ENCODE measurements at places on chromosomes 1 and 21.

- DNase-seq: no peak
These were observed 15.6 kb upstream of the C1orf174 start for GRCh38 chr1:3915551-3916121.

- DNase-seq: no peak
These were observed 14.4 kb downstream of the NOC2L start for GRCh38 chr1:944341-945325.

DNA sequence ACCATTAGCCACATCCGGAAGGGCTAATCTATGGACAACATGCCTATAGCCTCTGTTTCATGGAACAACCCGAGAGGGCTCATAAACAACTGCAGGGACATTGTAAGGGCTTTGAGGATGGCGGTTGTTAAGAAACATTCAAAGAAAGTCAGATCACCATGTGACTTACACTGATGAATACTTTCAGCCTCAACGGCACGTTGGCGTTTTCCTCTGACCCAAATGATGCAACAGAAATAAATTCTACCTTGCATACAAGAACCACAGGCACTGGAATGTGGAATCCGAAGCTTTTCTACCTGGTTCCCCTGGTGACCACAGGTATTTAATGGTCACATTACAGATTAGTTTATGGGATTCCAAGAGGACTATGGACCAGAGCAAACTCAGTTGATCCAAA lies 107.0 kb downstream of the CLIC6 start:
- DNase-seq: no peak

DNA sequence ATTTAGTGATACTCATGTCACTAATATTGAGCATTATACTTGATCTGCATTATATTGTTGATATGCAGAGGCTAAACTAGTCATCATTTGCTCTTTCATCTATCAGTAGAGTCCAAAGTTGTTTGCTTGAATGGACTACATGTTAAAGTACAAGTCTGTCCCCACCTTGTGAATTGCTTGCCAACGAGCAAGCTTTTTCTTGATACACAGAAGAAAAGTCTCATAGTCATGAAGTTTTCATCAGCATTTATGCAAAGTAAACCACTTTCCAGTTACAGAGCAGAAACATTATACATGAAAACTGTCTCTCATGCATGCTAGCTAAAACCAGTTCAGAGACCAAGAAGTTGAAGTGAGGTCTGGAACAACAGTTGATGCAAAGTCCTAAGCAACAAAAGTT lies 13.0 kb downstream of the SFPQ start:
- DNase-seq: no peak

GRCh38 chr1:58857680-58858673 lies 74.1 kb upstream of the JUN start:
- DNase-seq: no peak

DNA sequence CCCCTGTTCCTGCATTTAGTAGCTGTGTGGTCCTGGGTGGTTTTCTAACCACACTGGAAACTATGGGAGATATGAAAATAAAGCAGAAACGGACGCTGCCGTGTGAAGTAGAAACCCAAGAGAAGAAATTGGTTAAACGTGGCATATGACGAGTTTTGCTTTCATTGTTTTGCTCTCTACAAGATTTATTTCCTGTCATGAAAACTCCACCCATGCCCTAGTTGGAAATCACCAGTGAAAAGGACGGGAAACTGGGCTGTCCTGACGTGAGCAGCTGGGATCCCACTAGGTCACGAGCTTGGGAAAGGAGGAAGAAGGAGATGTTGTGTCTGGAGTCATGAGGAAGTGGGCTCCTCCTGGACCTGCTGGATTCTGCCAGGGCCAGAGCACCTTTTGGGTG lies 120.8 kb upstream of the GADD45A start:
- DNase-seq: no peak

GRCh38 chr1:157073944-157074685 lies 25.5 kb downstream of the ETV3L start:
- no peak for DNase-seq

DNA sequence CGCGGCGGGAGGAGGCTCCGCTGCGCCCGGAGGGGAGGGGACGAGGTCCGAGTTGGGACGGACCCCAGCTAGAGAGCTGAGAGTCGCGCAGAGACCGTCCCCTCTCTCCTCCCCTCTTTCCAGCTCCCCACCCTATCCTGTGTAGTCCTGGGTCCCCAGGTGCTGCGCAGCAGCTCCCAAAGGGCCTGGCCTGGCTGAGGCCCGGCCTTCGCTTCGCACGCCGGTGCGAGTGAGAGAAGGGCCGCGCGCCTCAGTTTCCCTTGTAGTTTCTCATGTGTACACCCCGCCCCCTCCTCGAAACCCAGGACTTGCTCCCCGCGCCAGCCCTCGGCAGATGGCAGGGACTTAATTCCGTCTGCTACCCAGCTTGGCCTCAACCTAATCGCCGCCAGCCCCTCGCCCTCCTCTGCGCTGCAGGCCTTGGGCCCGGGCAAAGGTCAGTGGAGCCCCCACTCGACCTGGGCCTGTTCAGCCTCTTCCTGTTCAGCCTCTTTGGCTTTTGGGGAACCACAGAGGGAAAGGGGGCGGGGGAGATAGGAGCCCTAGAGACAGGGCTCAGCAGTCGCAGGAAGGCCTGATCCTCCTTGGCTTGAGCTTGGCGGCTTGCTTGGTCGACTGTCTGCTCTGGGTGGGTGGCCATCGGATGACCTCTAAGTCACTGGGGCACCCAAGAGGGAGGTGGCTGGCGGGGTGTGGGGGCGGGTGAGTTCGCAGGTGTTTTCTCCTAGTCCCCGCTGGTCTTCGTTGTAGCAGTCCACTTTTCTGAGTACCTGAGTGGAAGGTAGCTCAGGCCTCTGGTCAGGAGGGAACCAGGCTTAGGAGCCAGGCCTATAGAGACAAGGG lies 1.0 kb downstream of the ZNF687 start:
- no peak for DNase-seq

GRCh38 chr1:18411820-18412641 lies 68.7 kb upstream of the KLHDC7A start:
- no peak for DNase-seq

DNA sequence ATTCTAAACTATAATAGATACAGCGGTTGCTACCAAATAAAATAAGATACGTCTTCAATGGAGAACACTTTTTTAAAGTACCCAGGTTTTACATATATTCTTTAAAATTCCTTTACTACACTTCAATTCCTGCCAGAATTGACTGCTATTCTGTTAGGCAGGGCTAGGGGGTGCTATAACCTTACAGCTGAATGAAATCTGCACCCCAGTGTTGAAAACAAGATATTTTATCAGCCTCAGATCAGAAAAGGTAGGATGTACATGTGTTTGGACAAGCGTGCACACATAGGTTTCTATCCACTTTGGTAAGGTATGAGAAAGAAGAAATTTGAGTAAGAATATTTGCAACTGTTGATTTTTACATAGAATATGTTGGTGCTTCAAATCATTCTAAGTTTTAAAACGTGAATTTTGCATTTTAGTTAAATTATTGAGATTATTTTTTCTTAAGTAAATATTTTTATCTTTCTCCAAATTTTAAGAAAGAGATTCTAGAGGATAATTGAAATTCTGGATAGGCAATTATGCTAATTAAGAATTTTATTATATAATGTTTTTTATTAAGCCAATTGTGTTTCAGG lies 490.8 kb upstream of the ADGRL4 start:
- DNase-seq: no peak

DNA sequence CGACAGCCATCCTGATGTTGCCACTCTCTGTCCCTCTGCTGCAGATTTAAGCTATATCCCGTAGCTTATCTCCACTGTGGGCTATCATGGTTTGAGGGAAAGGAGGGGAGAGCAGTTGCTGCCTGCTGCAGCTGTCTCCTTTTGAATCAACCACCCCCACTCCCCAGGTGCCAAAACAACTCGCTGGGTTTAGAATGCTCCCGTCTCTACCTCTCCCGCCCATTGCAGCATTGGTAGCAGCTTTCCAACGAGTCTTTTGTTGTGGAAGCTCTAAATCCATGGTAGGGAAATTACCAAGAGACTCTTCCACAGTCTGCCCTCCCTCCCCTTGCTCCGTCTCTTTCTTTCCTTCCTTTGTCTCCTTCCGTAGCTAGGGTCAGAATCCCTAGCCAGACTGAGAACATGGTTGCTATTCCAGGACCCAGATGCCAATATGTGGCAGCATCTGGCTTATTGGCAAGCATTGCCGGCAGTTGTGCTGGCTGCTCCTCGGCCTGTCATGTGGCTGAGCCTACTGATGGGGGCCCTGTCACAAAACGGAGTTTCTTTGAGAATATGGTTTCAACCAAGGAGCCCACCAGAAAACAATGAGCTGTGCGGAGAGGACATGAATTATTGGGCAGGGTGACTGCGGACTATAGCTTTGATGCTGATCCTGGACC lies 230.7 kb downstream of the RPS6KC1 start:
- no peak for DNase-seq

DNA sequence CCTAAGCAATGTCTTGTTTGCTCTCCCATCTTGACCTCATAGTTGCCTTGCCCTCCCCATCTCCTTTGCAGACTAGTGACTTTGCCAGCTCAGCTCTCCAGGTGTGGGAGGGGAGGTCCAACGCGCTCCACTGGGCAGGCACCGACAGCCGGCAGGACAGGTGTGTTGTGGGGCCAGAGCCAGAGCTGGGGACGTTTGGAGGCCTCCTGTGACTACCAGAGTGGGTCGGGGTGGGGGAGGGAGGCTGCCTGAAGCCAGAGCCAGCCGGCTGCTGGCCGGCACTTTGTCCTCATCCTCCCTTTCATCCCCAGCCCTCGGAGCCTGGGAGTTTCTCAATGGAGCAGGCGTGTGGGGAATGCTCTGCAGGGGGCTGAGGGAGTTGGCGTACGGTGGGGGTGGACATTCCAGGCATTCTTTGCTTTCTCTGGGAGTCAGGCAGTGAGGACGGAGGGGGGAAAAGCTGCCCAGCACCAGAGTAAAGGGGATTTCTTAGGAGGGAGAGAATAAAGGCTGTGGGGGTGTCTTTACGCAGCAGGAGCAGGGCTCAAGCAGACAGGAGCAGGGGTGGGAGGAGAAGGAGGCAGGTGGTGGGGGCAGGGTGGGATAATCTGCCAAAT lies 20.2 kb downstream of the NUAK2 start:
- DNase-seq: no peak

DNA sequence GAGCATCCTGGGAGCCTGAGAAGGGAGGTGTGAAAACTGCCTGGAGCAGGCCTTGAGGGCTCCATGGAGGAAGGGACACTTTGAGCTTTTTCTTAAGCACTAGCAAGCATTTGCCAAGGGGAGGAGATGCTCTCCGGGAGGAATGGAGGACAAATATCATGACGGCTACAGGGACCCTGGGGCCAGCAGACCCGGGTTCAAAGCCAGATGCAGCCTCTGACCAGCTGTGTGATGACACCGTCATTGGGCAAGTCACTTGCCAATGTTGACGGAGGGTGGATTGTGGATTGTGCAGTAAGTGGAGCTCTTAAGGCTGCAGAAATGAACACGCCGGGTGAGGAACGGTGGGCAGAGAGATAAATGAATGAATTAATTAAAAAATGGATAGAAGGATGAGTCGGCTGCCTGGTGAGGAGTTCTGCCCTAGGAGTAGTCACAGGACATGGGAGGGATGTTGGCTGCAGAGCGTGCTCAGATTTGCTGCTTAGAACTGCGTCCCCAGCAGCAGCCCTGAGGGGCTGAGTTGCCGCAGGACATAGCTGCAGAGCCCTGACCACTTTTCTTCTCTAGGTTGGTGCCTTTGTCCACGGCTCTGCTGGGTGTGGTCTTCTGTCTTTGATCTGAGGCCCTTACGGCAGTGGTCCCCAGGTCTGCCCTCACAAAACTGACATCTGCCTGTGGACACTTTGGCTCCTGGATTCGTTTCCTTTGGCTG lies 507.6 kb downstream of the NPHP4 start:
- DNase-seq: no peak

- no peak for DNase-seq
These were observed 3.5 kb upstream of the CLDN19 start for GRCh38 chr1:42743317-42744147.

- no peak for DNase-seq
These were observed 20.6 kb downstream of the CLCA1 start for GRCh38 chr1:86489242-86489878.

DNA sequence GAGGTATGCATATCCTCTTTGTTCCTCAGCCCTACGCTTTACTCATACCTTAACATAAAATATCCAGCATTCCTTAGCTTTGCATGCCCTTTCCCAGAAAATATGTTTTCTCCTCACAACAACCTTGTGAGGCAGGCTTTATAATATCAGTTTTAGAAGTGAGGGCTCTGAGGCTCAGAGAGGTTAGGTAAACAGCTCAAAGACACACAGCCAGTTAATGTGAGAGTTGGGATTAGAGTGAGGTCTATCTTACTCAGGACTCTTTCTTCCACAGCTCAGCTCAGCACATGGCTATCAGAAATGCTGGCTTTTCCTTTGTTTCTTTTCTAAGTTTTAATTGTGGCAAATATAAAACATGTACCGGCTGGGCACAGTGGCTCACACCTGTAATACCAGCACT lies 27.9 kb downstream of the CSF1 start:
- no peak for DNase-seq

DNA sequence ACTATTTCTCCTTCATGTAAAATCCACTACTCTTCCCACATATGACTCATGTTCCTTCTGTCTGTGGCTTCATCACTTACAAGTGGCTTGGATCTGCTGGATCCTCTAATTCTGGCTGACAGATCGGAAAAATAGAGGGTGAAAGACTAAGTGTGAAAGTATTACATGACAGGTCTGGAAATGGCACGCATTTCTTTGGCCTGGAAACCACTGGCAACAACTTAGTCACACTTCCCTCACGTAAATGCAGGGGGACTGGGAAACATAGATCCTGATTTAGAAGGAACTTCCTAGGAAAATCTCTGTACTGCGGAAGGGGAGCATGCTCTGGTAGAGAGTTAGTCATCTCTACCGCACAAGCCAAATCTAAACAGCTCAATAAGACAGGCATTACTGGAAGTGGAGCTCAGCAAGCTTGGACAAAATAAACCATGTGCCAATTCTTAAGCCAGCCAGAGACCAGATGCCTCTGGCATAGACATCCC lies 305.4 kb upstream of the PTBP2 start:
- no peak for DNase-seq

- DNase-seq: no peak
These were observed 8.6 kb downstream of the LMOD1 start for GRCh38 chr1:201937624-201938213.

GRCh38 chr1:117652421-117652820 lies 46.6 kb downstream of the TENT5C start:
- no peak for DNase-seq
